Suprapubic skin (tissue), 4 donors: ENCODE measurements at places on chromosomes 1 and 21.

GRCh38 chr1:2795926-2796325 lies 5.6 kb downstream of the TTC34 start:
- no peaks in the 10 kb centered on the region for H3K36me3 ChIP-seq
- H3K4me1 ChIP-seq = no peaks in the 10 kb centered on the region
- peaks cover 58% of the 10 kb centered on the region for H3K27me3 ChIP-seq
- H3K4me3 ChIP-seq = no peak overlapping the region
- DNase-seq = peak; percentile 15
- H3K27ac ChIP-seq = no peak overlapping the region

GRCh38 chr1:11784993-11785769 lies 20.6 kb downstream of the MTHFR start:
- no peak overlapping the region for H3K27ac ChIP-seq
- peak; percentile 82 for DNase-seq
- no peaks in the 10 kb centered on the region for H3K27me3 ChIP-seq
- H3K4me3 ChIP-seq = peak overlapping the region; percentile 32

GRCh38 chr1:225485226-225485625 lies 57.4 kb upstream of the LBR start:
- no peaks in the 10 kb centered on the region for H3K4me1 ChIP-seq
- H3K4me3 ChIP-seq = no peak overlapping the region
- H3K36me3 ChIP-seq = no peaks in the 10 kb centered on the region

DNA sequence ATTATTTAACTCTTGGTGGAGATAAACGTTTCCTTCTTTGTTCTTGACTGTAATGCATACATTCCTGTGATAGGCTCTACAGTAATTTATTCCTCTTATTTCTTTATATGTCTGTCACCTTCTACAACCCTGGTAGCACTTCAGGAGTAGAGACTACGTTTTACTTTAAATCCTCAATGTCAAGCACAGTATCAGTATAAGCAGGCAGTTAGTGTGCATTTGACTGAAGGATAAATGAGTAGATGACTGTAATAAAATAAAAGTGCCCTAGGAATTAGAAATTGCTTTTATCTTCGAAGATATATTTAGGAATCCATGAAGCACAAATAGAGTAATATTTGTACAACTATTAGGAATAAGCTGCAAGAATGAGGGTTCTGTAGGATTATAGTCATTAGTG lies 599.6 kb upstream of the PRMT6 start:
- DNase-seq = no peak
- H3K36me3 ChIP-seq = no peaks in the 10 kb centered on the region
- no peaks in the 10 kb centered on the region for H3K4me1 ChIP-seq
- no peaks in the 10 kb centered on the region for H3K27me3 ChIP-seq
- H3K4me3 ChIP-seq = no peak overlapping the region

GRCh38 chr1:116286541-116286971 lies 86.5 kb upstream of the ATP1A1 start:
- no peaks in the 10 kb centered on the region for H3K27me3 ChIP-seq
- H3K27ac ChIP-seq = no peak overlapping the region
- no peak overlapping the region for H3K4me3 ChIP-seq
- H3K36me3 ChIP-seq = no peaks in the 10 kb centered on the region
- DNase-seq = no peak

DNA sequence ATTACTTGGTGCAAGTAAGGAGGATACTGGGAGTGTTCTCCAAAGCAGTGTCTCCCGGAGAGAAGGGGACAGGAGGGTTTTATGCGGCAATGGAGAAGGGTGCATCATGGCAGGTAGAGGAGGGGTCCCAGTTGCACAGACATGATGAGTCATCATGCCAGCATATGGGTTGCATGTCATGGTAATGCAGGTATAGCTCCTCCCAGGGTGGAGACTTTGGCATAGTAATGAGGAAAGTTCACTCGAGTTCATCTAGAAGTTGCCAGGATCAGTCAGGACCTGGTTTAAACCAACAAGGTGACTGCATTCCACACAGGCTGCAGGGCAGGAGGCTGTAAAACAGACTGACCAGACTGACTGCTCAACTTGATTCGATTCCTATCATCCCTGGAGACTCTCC lies 355.7 kb upstream of the DUSP10 start:
- no peaks in the 10 kb centered on the region for H3K27me3 ChIP-seq
- DNase-seq = no peak
- no peaks in the 10 kb centered on the region for H3K4me1 ChIP-seq
- no peak overlapping the region for H3K4me3 ChIP-seq

DNA sequence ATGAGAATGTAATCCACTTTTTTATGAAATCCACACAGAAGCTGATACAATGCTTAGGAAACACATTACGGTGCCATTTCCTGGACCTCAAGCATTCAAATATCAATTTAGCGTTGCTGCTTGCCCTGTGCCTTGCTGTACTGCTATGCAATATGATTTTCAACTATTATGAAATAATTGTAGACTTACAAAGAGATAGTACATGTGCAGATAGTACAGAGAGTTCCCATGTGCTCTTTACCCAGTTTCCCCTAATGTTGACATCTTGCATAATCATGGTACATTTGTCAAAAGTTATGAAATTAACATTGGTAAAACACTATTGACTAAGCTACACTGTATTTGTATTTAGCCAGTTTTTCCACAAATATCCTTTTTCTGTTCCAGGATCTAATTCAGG lies 37.7 kb upstream of the PTBP2 start:
- no peaks in the 10 kb centered on the region for H3K27me3 ChIP-seq
- H3K36me3 ChIP-seq = no peaks in the 10 kb centered on the region
- no peaks in the 10 kb centered on the region for H3K4me1 ChIP-seq

DNA sequence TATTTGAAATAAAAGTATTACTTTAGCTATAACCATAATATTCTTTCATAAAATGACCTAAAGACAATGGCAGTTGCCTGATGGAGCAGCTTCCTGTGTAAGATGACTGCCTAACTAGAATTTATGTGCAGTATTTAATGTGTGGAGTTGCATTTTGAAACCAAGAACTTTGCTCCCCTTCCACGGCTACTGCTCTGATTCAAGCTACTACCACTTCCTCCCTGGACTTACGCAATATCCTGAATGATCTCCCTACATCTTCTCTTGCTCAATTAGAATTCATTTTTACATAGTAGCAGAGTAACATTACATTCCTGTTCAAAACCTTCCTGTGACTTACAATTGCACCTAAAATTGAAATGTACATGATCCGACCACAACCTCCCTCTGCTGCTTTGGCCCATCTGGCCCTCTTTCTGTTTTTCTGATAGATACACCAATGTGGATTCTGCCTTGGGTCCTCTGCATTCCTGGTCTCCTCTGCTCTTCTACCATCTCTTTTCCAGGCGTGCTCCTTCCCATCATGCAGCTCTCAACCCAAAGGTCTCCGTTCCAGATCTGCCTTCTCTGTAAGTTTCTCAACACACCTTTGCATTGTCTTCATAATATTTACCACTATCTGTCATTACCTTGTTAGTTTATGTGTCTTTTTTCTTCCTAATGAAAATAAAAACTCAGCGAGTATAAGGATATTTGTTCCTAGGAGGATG lies 47.4 kb upstream of the USP25 start:
- DNase-seq = no peak
- no peaks in the 10 kb centered on the region for H3K27me3 ChIP-seq
- H3K4me1 ChIP-seq = no peaks in the 10 kb centered on the region
- no peak overlapping the region for H3K27ac ChIP-seq
- no peak overlapping the region for H3K4me3 ChIP-seq

GRCh38 chr1:171116676-171117075 lies 26.0 kb downstream of the FMO3 start:
- no peaks in the 10 kb centered on the region for H3K36me3 ChIP-seq
- no peak overlapping the region for H3K27ac ChIP-seq
- DNase-seq = no peak
- no peak overlapping the region for H3K4me3 ChIP-seq
- H3K4me1 ChIP-seq = no peaks in the 10 kb centered on the region
- no peaks in the 10 kb centered on the region for H3K27me3 ChIP-seq

- H3K4me1 ChIP-seq = no peaks in the 10 kb centered on the region
- no peak for DNase-seq
- H3K36me3 ChIP-seq = no peaks in the 10 kb centered on the region
- no peak overlapping the region for H3K4me3 ChIP-seq
- H3K27me3 ChIP-seq = peaks cover 7% of the 10 kb centered on the region
- H3K27ac ChIP-seq = no peak overlapping the region
These were observed 18.3 kb upstream of the ALPL start for GRCh38 chr1:21490774-21491487.

- DNase-seq = no peak
- H3K27me3 ChIP-seq = no peaks in the 10 kb centered on the region
- H3K36me3 ChIP-seq = no peaks in the 10 kb centered on the region
- H3K27ac ChIP-seq = no peak overlapping the region
- no peaks in the 10 kb centered on the region for H3K4me1 ChIP-seq
These were observed 31.2 kb upstream of the DPT start for GRCh38 chr1:168760241-168760640.
